ENCODE measurements at places on chromosomes 16 and 17.
A peak's percentile ranks its signal among the peaks of the same experiment; 100 is the strongest.

DNA sequence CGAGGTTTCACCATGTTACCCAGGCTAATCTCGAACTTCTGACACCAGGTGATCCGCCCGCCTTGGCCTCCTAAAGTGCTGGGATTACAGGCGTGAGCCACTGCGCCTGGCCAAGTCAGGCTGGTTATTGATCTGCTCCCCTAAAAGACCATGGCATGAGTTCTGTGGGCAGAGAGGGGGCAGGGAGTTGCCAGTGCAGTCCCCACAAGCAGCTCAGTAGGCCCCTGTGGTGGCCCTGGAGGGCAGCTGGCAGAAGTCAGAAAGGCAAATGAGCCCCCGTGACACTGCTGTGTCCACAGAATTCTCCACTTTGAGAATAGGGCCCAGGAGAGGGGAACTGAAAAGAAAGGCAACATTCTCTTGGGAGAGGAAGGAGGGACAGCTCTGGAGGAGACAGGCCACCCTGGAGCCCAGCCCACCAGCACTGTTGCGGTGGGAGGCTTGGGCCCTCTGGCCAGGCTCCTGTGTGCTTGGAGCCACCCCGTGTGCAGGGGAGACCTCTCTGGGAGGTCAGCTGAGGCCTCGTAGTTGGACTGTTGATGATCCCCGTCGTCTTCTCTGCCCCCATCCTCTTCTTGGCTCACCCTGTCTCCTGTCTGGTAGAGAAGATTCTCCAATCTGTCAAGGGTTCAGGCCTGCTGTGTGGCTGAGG is 2.1 kb upstream of the AMDHD2 start:
- peaks cover 3% of the 10 kb centered on the region for H3K27me3 ChIP-seq
- peaks cover 50% of the 10 kb centered on the region for H3K4me1 ChIP-seq
- no peak overlapping the region for H3K4me3 ChIP-seq
- DNase-seq = no peak
- H3K27ac ChIP-seq = no peak overlapping the region

DNA sequence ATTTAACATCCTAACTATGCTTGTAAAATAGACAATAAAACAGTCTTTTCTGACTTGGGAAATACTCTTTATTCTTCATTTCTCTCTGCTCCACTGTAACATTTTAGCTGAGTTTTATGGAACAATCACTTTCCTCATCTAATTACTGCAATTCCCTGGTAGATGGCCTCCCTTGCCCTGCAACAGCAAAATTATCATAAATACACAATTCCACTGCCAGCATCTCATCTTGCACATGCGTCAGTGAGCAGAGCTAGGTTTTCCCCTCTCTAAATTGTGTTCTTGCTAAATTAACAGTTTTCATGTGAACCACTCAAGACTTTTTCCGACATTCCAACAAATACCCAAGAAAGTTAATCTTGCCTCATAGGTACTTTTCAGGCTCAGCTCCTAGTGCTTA is 920.9 kb upstream of the GOT2 start:
- no peaks in the 10 kb centered on the region for H3K36me3 ChIP-seq
- H3K27me3 ChIP-seq = no peaks in the 10 kb centered on the region
- DNase-seq = no peak
- no peaks in the 10 kb centered on the region for H3K4me1 ChIP-seq

DNA sequence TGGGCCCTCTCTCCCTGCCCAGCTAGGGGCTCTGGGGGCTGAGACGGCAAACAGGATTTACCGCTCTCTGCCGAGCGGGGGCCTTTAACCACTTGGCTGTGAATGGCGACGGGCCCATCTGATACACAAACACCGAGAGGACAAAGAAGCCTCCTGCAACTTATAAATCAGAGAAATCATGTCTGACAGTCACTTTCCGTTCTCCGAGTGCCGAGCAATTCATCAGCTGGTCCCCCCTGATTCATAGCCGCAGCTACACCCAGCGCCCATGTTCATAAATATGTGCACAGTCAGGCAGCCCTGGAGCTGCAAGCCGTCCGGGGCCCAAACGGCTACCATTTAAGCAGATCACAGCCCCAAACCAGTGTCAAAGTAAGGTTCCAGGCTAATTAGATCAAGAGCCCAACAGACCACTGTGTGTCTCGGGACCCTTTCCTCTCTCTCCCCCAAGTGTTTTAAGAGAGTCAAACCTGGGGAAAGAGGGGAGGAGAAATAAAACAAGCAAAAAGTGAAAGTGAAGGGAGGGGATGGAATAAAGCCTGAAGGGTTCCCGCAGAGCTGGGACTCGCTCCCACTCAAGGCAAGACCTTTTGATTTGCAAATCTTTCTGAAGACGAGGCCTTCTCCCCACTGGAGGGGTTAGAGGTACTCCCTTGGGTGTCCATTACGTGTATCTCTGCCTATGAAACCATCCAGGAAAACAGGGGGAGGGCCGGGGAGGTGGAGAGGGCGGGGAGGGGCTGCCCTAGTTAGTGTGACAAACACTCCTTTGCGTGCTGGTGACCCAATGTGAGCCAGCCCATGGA is 154.7 kb downstream of the C16orf78 start:
- H3K4me1 ChIP-seq = peaks cover 80% of the 10 kb centered on the region
- H3K36me3 ChIP-seq = no peaks in the 10 kb centered on the region
- peak overlapping the region; percentile 52 for H3K4me3 ChIP-seq
- peak; percentile 52 for DNase-seq

- peaks cover 5% of the 10 kb centered on the region for H3K27me3 ChIP-seq
- H3K4me1 ChIP-seq = no peaks in the 10 kb centered on the region
- no peak overlapping the region for H3K27ac ChIP-seq
- no peak overlapping the region for H3K4me3 ChIP-seq
- no peaks in the 10 kb centered on the region for H3K36me3 ChIP-seq
Measured at GRCh38 chr17:67800495-67800928, 24.8 kb upstream of the BPTF start.

GRCh38 chr16:65200857-65201256 is 79.0 kb upstream of the CDH11 start:
- peaks cover 9% of the 10 kb centered on the region for H3K4me1 ChIP-seq
- DNase-seq = no peak
- no peak overlapping the region for H3K27ac ChIP-seq

- no peak overlapping the region for H3K4me3 ChIP-seq
- peaks cover 53% of the 10 kb centered on the region for H3K36me3 ChIP-seq
- DNase-seq = no peak
- H3K27ac ChIP-seq = no peak overlapping the region
- H3K27me3 ChIP-seq = no peaks in the 10 kb centered on the region
- H3K4me1 ChIP-seq = peaks cover 57% of the 10 kb centered on the region
Measured at GRCh38 chr17:80795754-80796153, 195.9 kb upstream of the CHMP6 start.

- H3K4me3 ChIP-seq = no peak overlapping the region
- DNase-seq = no peak
- H3K36me3 ChIP-seq = peaks cover 11% of the 10 kb centered on the region
- no peak overlapping the region for H3K27ac ChIP-seq
- H3K27me3 ChIP-seq = no peaks in the 10 kb centered on the region
Measured at GRCh38 chr17:60358606-60359225, 33.2 kb downstream of the USP32 start.

GRCh38 chr17:21177401-21177800 is 36.6 kb downstream of the TMEM11 start:
- no peak for DNase-seq
- no peak overlapping the region for H3K27ac ChIP-seq
- no peaks in the 10 kb centered on the region for H3K27me3 ChIP-seq
- peaks cover 52% of the 10 kb centered on the region for H3K36me3 ChIP-seq

GRCh38 chr17:15934866-15935265 is 10.1 kb upstream of the ADORA2B start:
- no peaks in the 10 kb centered on the region for H3K36me3 ChIP-seq
- H3K27me3 ChIP-seq = peaks cover 8% of the 10 kb centered on the region
- peaks cover 9% of the 10 kb centered on the region for H3K4me1 ChIP-seq
- DNase-seq = no peak

- DNase-seq = no peak
- no peaks in the 10 kb centered on the region for H3K4me1 ChIP-seq
- no peak overlapping the region for H3K4me3 ChIP-seq
- H3K27ac ChIP-seq = no peak overlapping the region
- peaks cover 71% of the 10 kb centered on the region for H3K36me3 ChIP-seq
- no peaks in the 10 kb centered on the region for H3K27me3 ChIP-seq
Measured at GRCh38 chr17:63805591-63805990, 21.6 kb upstream of the PSMC5 start.

DNA sequence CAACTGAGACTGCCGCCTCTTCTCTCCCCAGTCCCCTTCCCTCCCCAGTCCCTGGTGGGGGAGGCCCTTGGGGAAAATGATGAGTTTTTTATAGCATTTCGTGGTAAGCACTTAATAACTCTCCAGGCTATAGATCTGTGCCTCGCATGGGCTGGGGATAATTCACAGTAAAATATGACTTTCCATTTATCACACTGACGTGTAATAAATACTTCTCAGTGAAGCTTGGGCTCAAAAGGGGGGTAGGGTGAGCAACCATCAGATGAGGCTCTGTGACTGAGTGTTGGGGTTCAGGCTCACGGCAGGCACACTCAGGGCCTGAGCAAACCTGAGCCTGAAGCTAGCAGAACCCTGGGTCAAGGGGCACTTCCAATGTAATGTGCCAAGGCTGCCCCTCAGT is 101.6 kb downstream of the CCT6B start:
- H3K4me1 ChIP-seq = no peaks in the 10 kb centered on the region
- H3K36me3 ChIP-seq = no peaks in the 10 kb centered on the region
- DNase-seq = no peak
- peaks cover 32% of the 10 kb centered on the region for H3K27me3 ChIP-seq
- no peak overlapping the region for H3K4me3 ChIP-seq

- H3K36me3 ChIP-seq = peaks cover 48% of the 10 kb centered on the region
- no peak overlapping the region for H3K4me3 ChIP-seq
- H3K27me3 ChIP-seq = peaks cover 15% of the 10 kb centered on the region
- H3K27ac ChIP-seq = no peak overlapping the region
- peaks cover 80% of the 10 kb centered on the region for H3K4me1 ChIP-seq
Measured at GRCh38 chr17:77144227-77144626, 3.5 kb downstream of the SEC14L1 start.

GRCh38 chr17:76852843-76853242 is 15.4 kb upstream of the MGAT5B start:
- H3K4me3 ChIP-seq = no peak overlapping the region
- H3K36me3 ChIP-seq = no peaks in the 10 kb centered on the region
- H3K4me1 ChIP-seq = peaks cover 8% of the 10 kb centered on the region
- H3K27ac ChIP-seq = no peak overlapping the region

GRCh38 chr16:67786491-67786890 is 19.9 kb downstream of the RANBP10 start:
- peaks cover 10% of the 10 kb centered on the region for H3K4me1 ChIP-seq
- DNase-seq = no peak
- H3K27ac ChIP-seq = no peak overlapping the region
- H3K27me3 ChIP-seq = peaks cover 5% of the 10 kb centered on the region

GRCh38 chr17:27807567-27808470 is 7.5 kb upstream of the NOS2 start:
- H3K27me3 ChIP-seq = peaks cover 34% of the 10 kb centered on the region
- DNase-seq = no peak

Data from nephron progenitor cell (in vitro differentiated cells).